ENCODE measurements at places on chromosomes 1 and 21.

- no peak for DNase-seq
Measured at GRCh38 chr1:85398391-85399064, 66.4 kb downstream of the DDAH1 start.

- DNase-seq, result no peak
Measured at GRCh38 chr1:118077331-118078045, 107.5 kb downstream of the SPAG17 start.

DNA sequence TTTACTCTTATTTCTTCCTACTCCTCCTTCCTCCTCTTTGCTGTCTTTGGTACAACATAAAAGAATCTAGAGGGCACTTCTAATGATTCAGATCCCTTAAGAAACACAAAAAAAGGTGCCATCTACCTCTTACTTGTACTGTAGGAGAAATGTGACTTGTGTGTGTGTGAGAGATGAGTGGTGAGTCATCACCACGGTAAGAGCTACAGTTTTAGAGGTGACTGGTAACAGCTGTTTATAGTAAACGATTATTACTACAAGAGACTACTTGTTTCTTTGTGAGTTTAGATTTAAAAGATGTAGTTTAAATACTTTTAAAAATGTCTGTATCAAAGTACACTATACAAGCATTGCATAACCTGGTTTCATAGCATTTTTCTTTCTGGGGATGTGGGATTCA is 40.4 kb downstream of the SLC35D1 start:
- DNase-seq, result no peak

DNA sequence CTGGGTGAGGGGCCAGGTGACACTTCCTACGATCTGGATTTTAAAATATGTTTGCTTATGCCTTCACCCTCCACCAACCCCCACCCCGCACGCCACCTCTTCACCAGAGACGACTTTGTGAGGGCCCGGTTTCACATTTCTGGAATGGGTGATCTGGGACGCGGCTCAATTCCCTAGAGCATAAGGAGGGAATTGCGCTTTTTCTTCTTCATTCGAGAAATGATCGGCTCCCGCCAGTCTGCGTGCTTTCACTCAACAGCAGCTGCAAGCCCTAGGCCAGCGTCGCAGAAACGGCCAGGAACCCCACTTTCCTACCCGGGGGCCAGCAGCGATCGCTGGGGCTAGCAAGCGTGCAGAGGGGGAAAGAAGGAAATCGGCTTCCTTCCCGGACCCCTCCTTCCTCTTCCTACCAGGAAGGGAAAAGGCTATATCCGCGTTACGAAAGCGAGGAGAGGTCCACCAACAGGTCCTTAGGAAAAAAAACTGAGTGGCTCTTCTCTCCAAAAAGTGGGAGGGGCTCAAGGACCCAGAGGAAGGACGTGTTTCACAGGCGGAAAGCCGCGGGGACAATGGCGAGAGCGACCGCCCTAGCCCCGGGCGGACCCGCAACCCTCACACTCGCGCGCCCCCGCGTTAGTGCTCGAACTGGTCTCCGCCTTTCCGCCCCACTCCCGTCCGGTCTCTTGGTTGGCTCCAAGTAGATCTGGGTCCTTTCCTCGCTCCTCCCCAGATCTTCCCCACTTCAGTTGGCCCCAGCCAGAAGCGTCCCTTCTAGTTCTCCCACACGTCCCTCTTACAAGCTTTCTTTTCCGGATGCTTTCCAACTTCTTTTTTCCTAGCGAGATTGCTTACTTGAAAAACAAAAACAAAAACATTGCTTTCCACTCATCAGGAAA is 1.1 kb upstream of the ADAMTS1 start:
- DNase-seq, result no peak

GRCh38 chr1:209775678-209776077 is 8.7 kb downstream of the C1orf74 start:
- DNase-seq, result no peak

DNA sequence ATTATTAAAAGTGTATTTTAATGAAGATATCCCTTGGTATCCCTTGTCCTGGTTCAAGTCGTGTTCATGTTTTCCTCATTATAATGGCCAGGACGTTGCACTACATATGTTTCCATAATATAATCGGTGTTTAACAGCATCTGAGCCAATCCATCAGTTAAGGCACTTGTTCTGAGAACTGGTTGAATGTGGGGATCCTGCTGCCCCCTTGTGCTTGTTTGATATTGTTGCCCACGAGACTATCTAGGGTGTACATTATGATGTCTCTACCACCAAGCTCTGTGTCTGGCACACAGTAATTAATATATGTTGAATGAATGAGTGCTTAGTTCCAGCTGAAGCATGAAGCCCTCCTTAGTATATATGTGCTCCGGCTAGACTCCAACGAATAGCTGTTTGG is 193.0 kb downstream of the CACNA1E start:
- no peak for DNase-seq

DNA sequence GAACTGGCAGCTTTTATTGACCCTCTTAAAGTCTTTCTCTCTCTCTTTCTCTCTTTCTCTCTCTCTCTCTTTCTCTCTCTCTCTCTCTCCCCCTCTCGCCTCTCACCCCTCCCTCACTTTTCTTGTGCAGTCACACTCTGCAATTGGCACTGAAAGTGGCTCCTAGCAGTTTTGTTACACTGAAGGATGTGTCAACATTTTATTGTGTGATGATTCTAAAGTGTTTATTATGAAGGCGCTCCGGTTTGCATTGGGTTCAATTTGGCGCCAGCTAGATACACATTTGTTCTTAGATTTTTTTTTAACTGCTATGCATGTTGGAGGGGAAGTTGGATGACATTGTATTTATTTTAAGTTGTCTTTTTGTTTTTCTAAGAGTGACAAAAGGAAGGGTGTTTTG is 64.0 kb upstream of the CHRM3 start:
- DNase-seq, result no peak

DNA sequence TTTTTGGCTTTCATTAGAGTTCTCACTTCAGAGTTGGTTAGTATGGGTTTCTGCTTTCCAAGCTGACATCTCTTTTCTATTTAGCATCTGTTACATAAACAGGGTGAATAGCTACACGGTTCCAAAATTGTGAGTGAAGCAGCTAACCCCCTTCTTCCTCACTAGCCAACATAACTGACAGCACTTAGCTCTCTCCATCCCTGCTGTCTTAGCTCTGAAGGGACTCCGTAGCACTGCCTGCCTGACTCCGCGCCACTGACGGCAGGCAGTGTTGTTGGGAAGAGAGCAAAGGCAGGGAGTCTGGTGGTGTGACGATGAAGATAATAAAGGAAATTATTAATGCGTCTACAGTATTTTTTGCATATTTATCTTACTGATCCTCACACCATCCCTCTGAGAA is 247.0 kb downstream of the PTBP2 start:
- DNase-seq, result no peak

- no peak for DNase-seq
Measured at GRCh38 chr1:160109686-160110085, 5.9 kb upstream of the ATP1A2 start.

GRCh38 chr1:115084902-115085511 is 4.3 kb downstream of the TSPAN2 start:
- no peak for DNase-seq

GRCh38 chr1:62159940-62160348 is 34.7 kb upstream of the L1TD1 start:
- DNase-seq, result no peak

- no peak for DNase-seq
Measured at GRCh38 chr21:41763996-41764395, 2.9 kb downstream of the RIPK4 start.

DNA sequence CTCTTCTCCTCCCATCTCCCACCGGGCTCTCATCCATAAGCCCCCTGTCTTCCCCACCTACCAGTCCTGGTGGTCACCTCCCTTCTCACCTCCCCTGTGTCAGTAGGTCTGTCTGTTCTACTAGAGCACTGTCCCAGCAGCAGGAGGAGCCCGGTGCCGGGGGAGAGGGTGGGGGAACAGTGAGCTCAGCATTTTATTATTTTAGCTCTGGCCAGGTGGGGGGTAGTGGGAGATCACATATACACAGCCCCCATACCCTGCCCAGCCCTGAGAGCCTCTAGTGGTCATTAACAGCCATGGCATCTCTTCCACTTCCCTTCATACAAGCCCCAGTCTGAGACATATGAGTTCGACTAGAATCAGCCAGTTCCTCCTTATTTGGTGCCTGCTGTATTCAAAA is at the start of gene TMOD4:
TSS of gene TMOD4 (minus strand) at position 119 of the 400 bp plus-strand sequence. CDS start 1,106 bp downstream, outside the sequence.
- no peak for DNase-seq

DNA sequence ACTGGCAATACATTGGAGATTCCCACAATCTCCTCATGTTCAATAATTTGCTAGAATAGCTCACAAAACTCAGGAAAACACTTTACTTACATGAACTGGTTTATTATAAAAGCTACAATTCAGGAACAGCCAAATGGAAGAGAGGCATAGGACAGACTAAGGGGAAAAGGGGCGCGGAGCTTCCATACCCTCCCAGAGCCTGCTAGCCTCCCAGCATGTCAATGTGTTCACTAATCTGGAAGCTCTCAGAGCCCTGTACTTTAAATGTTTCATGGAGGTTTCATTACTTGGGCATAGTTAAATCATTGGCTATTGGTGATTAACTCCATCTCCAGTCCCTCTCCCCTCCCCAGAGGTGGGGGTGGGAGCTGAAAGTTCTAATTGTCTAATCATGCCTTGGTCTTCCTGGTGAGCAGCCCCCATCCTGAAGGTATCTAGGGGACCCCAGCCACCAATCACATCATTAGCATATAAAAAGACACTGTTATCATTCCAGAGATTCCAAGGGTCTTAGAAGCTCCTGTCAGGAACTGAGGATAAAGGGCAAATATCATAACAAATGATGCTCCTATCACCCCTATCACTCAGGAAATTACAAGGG is 10.9 kb upstream of the DMRTB1 start:
- DNase-seq, result no peak

DNA sequence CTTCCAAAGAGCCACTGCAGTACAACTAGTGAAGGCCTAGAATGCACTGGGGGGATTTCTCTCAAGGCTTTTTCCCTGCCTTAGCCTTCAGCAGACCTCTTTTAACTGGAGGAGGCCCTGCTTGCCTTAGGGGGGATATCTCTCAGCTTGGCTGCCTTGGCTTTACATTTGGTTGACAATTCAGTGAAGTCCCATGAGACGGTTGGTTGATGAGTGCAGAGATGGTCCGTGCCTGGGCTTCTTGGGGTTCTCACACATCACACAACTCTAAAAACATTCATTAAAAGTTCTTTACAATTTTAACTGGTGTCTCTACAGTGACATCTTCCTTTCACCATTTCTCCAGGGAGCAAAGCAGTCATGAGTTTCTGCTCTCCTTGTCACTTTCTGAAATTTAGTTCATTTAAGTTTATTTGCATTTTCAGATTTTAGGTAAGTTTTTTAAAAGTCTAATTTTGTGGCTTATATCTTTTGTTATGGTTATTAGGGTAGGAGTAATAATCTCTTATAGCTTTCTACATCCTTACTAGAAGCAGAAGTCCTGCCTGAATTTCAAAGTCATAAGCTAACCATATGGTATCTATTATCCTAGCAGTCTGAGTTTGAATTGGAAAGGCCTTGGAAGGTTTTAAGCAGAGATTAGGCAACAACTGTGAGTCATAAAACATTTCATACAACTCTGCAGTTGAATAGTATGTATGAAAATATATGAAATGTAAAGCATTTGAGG is 487.6 kb downstream of the DPYD start:
- no peak for DNase-seq

DNA sequence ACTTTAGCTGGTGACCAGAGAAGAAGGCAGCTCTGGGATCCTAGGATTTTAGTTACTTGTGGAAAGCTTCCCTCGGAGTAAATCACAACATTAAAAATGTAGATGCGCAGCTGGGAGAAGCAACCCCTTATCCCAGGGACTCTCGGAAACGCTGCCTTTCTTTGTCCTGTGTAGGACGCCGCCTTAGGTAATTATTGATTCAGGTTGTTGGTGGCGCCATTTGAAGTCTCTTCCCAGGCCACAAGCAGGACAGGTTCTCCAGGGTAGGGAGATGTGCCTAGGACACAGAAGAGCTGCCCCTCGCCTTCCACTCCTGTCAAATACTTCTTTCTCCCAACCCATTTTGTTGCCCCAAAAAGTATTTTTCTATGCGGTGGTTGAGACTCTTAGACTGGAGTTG is 10.3 kb downstream of the SLC37A1 start:
- no peak for DNase-seq

GRCh38 chr1:10657088-10657847 is 139.2 kb downstream of the CASZ1 start:
- DNase-seq, result no peak

DNA sequence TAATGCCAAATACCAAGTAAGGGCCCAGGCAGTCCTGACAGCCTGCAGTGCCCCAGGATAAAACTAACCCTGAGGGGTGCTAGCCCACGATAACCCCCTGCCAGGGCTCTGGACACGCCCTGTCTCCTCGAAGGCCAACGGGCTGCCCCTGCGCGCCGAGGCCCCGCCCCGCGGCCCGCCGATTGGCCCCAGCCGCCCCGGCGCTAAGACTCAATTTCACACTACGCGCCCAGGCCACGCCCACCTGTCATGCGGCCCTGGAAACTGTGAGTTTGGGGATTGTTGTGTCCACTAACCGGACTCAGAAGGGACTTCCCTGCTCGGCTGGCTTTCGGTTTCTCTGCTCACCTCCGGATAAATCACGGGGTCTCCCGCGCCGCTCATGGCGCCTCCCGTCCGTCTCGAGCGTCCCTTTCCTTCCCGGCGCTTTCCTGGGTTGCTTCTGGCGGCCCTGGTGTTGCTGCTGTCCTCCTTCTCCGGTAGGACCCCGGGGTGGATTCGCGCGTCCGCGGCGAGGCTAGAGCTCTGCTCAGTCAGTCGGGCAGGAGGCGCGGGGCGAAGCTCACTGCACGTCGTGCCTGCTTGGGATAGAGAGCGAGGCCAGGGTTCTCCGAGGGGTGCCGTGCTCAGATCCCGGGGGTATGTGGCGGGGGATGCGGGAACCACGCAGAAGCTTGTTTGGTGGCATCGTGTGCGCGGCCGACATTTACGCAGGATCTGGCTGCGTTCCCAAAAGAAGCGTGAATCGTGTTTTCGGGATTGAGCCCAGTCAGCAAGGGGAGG is at the start of gene CR1L:
TSS of gene CR1L (plus strand) at position 282 of the 783 bp plus-strand sequence. CDS start at position 383, 101 bp downstream.
- DNase-seq, result peak; percentile 72

DNA sequence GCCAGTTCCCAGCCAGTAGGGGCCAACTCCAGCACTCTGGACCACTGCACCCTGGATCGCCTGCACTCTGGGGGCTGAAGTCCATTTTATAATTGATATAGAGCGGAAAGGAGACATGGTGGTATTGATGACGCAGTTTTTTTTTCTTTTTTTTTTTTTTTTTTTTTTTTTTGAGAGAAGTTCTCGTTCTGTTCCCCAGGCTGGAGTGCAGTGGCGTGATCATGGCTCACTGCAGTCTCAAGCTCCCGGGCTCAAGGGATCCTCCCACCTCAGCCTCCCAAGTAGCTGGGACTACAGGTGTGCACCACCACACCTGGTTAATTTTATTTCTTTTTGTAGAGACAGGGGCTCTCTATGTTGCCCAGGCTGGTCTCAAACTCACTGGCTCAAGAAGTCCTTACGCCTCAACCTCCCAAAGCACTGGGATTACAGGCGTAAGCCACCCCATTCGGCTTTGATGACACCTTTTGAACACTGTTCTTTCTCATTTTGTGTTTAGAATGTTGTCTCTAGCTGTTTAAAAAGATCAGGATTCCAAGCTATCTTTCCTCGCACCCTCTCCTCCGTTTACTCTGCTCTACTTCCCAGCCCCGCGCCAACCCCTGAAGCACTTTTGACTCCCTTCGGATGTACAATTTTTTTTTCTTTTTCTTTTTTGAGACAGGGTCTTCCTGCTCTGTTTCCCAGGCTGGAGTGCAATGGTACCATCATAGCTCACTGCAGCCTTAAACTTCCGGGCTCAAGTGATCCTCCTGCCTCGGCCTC is 960 bp downstream of the MX2 start:
- DNase-seq, result no peak

Data from stimulated activated CD4-positive, alpha-beta T cell treated with anti-CD3 and anti-CD28 coated beads, Interleukin-12 subunit alpha, Interleukin-12 subunit beta, amount 100 ng/mL, for 24 hours (primary cell).